ENCODE measurements at places on chromosomes 7 and 10.

GRCh38 chr7:124263232-124263827 is 230.5 kb upstream of the TMEM229A start:
- no peak for DNase-seq

- no peak for DNase-seq
Measured at GRCh38 chr10:100347568-100348195, 649 bp downstream of the SCD start.

DNA sequence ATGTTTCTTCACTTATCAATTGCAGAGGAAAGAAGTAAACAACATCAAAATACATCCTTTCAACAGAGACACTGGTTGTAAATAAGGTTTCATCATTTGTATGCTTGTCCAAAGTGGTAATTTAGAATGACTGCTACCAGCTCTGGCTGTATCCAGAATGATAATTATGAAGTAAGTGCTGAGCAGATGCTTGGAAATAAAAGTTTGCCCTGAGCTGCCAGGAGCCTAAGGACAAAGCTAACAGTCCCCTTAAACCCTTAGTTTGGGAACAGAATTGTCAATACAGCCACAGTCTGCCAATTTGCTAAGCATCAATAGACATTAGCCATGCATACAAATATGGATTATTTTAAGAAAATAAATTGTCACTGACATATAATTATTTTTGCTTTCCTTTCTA is 147.0 kb upstream of the SLC13A1 start:
- DNase-seq: no peak

- no peak for DNase-seq
Measured at GRCh38 chr7:80907141-80907601, 11.7 kb downstream of the SEMA3C start.

DNA sequence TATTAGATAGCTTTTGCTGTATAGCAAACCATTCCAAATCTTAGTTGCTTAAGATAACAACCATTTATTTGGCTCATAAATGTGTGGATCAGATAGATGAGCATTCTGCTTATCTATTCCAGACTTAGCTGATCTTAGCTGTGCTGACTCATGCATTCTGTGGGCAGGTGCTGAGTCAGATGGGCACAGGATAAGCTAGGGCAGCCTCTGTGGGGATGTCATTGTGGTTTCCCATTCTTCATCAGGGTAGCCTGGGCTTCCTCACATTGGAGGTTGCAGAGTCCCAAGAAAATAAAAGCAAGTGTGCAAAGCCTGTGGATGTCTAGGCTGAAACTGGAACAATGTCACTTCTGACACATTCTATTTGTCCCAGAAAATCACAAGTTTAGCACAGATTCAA is 917.0 kb downstream of the TYW1 start:
- no peak for DNase-seq

DNA sequence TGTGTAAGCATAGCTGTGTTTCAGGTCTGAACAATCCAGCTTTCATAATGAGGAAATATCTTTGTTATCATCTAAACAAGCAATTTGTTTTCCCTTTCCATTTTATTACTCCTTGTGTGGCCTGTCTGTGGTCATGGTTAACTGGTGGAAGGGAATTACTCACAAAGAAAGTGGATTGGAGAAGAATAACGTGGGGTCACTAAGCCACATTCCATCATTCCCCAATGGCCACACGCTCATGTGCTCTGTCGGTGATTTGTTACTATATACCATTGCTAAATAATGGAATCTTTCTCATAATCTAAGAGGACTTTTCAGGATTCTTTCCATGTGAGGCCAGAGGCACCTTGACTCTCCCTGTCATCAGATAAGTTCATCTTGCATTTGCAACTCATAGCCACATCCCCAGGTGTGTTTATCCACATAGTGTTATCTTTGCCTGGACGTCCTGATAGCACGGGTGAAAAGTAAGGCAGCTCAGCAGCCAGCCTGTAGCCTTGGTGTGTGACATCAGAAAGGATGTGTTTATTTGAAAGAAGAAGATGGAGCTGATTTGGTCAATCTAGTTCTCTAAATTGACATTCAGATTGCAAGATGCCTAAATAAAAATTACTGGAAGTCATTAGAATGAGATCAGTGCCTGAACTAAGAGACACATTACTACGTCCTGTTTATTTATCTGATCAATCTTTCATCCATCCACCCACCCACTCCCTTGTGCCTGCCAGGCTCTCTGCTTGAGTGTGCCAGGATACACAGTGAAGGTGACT is 128.9 kb downstream of the CELF2 start:
- no peak for DNase-seq

- no peak for DNase-seq
Measured at GRCh38 chr10:78896159-78896928, 172.4 kb upstream of the ZMIZ1 start.

- DNase-seq: no peak
Measured at GRCh38 chr7:126436213-126436868, 816.4 kb downstream of the GRM8 start.

DNA sequence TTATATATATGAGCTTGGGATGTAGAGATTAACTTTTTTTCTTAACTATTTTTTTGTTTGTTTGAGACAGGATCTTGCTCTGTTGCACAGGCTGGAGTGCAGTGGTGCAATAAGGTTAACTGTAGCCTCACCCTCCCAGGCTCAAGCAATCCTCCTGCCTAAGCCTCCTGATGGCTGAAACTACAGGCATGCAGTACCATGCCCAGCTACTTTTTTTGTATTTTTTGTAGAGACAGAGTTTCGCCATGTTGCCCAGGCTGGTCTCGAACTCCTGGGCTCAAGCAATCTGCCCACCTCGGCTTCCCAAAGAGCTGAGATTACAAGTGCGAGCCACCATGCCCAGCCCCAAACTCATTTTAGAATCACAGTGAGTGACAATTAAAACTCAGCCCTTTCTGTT is 105.2 kb downstream of the CUBN start:
- DNase-seq: no peak

DNA sequence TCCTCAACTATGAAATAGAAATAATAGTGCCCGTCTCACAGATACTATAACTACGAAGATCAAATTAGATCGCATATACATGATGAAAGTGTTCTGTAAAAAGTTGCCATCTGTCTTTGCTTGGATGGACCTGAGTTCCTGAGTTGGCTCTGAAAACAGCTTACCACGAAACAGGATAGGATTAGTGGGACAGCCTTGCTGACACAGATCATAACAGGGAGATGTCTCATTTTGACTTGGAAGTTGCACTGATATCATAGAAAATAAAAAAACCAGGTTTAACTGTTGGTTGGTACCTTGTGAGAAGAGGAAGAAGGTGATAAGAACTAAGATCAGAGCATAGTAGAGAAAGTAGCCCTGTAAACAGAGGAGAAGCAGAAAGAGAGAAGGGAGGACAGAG is 79.3 kb upstream of the AGBL3 start:
- DNase-seq: no peak

GRCh38 chr10:97587183-97587582 is 2.3 kb upstream of the C10orf62 start:
- no peak for DNase-seq

DNA sequence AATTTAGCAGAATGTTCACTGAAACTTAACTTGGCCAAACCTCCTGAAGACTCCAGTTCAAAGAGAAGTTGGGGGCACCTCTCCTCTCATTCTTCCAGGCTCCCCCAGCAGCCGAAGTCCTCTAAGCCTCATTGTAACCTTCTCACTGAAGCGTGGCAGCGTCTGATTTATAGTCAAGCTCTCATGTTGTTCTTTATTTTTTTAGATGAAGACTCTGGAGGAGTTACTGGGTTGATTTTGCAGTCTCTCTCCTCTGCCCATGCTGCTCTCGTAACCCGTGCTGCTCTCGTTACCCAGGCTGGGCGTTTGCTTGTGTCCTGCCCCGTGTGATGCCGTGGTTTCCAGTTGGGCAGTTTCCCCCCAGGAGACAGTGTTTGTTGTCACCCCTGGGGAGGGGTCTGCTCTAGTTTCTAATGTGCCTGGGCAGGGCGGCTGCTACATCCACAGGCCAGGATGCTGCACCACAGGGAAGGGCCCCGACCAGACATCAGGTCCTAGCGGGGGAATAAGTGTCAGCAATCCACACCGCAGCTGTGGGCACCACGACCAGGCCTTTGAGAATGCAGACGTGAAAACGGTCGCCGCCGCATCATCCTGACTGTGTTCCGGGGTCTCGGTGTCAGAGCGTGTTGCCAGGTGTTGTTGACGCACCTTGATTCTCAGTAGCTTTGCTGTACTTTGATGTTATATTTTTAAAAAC is 65.2 kb downstream of the WDR37 start:
- no peak for DNase-seq

GRCh38 chr7:44881610-44882009 is 3.7 kb downstream of the PURB start:
- no peak for DNase-seq

DNA sequence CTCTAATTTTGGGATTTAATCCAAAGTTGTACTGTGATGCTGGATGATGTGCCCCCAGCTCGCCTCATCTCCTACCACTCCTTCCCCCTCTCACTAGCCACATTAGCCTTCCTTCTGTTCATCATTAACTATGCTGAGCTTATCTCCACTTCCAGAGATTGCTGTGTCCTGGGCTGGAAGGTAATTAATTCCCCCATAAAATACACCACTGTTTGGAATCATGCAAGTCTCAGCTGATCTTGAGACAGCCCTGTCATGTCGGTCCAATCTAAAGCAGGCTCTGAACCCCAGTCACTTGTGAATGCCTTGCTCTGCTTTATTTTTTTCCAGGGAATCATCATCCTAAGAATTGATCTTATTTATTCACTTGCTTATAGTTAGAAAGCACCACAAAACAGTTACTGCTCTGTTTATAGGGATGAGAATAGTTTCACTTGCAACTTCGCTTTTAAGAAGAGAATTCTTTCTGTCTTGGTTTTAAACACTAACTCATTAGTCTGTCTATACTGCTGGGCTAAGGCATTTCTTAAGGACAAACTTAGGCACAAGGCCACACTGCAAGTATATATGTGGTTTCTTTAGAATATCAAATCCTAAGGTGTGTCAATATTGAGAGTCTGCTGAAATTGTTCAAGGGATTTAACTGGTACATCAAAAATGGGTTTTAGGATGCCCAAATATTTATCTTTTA is 341.1 kb upstream of the SEMA3A start:
- DNase-seq: no peak

- DNase-seq: no peak
Measured at GRCh38 chr10:42637142-42637541, 1.2 kb downstream of the ZNF33B start.

DNA sequence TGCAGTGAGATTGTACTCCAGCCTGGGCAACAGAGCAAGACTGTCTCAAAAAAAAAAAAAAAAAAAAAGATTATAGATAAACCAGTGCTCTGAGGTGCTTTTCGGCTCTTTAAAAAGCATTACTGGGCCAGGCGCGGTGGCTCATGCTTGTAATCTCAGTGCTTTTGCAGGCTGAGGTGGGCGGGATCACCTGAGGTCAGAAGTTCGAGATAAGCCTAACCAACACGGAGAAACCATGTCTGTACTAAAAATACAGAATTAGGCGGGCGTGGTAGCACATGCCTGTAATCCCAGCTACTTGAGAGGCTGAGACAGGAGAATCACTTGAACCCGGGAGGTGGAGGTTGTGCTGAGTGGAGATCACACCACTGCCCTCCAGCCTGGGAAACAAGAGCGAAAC is 6.6 kb upstream of the HNRNPF start:
- DNase-seq: no peak

GRCh38 chr10:74888962-74889661 is 62.7 kb downstream of the KAT6B start:
- DNase-seq: no peak

DNA sequence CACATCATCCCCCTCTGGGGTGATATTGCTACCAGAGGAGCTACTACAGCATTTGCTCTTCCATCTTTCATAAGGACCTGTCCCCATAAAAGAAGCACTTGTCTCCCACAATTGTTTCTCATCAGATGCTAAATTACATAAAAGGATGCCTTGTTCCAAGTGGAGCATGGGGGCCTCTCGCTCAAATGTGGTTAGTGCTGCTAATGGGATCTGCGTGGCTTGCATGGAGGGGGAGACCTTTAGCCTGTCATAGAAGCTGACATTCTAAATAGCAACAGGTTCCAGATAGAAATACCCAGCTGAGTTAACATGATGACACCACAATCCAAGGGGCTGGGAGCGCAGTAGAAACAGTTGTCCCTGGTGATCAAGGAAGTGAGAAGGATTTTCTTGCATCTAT is 257.9 kb downstream of the SFMBT2 start:
- no peak for DNase-seq

DNA sequence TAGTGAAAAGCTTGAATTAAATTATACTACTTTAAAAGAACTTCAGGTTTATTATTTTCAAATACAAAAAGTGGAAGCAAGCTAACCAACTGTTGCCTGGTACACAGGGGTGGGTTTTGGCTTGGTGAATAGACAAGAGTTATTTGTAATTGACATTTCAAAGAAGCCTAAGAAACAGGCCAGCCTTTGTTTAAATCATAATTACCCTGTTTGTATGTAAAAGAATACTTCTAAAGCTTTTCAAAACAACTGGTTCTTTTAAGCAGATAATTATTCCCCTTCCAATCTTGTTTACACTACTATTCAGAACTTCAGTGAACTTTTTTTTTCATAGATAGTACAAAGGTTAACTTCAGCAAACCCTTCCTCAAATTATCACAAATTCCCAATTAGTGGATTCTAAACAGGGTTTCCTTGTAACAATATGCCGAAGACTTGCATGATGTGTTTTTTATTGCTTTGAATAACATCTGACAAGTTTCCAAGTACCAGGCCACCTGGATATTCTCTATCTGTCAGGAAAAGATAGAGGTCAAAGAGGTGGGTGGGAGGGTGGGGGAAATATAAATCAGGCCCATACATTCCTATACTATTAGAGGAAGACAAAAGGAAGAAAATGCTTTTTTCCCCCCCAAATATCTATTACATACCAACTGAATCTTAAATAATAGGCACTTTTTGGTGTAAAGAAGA is 20.4 kb downstream of the SSMEM1 start:
- no peak for DNase-seq

- DNase-seq: peak; percentile 32
Measured at GRCh38 chr7:142500366-142500765, 242.5 kb upstream of the PRSS58 start.

- DNase-seq: no peak
Measured at GRCh38 chr7:108559253-108559652, 10.3 kb downstream of the THAP5 start.

DNA sequence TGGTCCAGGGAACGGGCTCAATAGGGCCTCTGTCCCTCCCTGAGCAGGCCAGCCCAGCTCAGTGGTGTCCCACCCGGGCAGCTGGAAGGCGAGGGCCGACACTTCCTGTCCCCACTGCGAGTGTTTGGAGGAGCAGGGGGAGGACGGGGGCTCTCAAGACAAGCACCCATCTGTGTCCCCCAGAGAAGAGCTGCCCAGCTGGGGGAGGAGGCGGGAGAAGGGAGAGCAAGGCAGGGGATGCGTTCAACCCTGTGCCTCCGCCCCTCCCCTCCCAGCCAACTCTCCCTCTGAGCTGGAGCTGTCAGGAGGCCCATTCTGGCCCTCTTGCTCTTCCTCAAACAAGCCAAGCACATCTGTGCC is 35.7 kb downstream of the ZCCHC24 start:
- DNase-seq: no peak

All from activated T-cell treated with anti-CD3 and anti-CD28 coated beads, Interleukin-2, amount 50 U/mL, for 1 hour (primary cell).